Activated T-helper 2 cell treated with anti-CD3 and anti-CD28 coated beads, Interferon-gamma antibody, Interleukin-2, Interleukin-4, amounts not matched to agents 10 μg/mL and 5 μg/mL and 100 μg/mL, durations not matched to agents 14 hours and 24 hours and 36 hours (primary cell): ENCODE measurements at places on chromosomes 3 and 15. TPM values are rescaled to one million over a fixed set of nuclear protein-coding genes. Genes with fewer than 3 reads are reported as not detected.

SCN11A gene
- 0.02 TPM in 2 replicates for total RNA-seq

C3orf22 gene
- total RNA-seq = not detected in 2 replicates

PLSCR1 gene
- 54.0 and 65.1 TPM in 2 replicates for total RNA-seq

- no peak overlapping the region for H3K27ac ChIP-seq
- H3K4me1 ChIP-seq = peaks cover 7% of the 10 kb centered on the region
- H3K4me3 ChIP-seq = no peak overlapping the region
Measured at GRCh38 chr15:51755790-51756189, 4.4 kb downstream of the TMOD2 start.

DNA sequence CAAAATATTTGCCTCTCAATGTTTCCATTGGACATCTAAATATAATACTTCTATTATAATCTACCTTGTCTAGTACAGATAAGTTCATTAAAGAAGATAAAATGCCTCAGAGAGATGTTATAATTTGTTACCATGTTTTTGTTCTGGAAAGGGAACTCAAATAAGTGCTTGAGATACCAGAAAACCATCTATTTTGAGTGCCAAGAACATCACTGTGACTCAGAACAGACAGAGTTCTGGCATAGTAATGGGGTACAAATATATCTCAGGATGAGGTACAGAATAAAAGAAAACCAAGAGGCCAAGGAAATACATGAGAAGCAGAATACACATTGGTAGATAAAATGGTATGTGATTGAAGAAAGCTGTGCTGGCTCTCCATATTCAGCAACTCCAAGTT, 58.9 kb downstream of the IMPG2 start:
- DNase-seq = no peak
- H3K27me3 ChIP-seq = no peaks in the 10 kb centered on the region
- H3K27ac ChIP-seq = no peak overlapping the region
- H3K36me3 ChIP-seq = no peaks in the 10 kb centered on the region
- H3K4me3 ChIP-seq = no peak overlapping the region

- H3K27ac ChIP-seq = peak overlapping the region; percentile 44
- no peak overlapping the region for H3K4me3 ChIP-seq
- H3K36me3 ChIP-seq = peaks cover 87% of the 10 kb centered on the region
- no peak for DNase-seq
Measured at GRCh38 chr15:85718271-85718971, 76.3 kb downstream of the KLHL25 start.

GRCh38 chr15:91050128-91050455, 27.7 kb upstream of the VPS33B start:
- H3K4me3 ChIP-seq = no peak overlapping the region
- H3K36me3 ChIP-seq = no peaks in the 10 kb centered on the region
- no peak for DNase-seq
- peaks cover 20% of the 10 kb centered on the region for H3K4me1 ChIP-seq
- H3K27me3 ChIP-seq = peaks cover 35% of the 10 kb centered on the region
- H3K27ac ChIP-seq = no peak overlapping the region

KCNMB2 gene
- not detected in 2 replicates for total RNA-seq

SAMMSON gene
- total RNA-seq = not detected in 2 replicates

- DNase-seq = no peak
- H3K27me3 ChIP-seq = no peaks in the 10 kb centered on the region
Measured at GRCh38 chr3:55167586-55168317, 239.9 kb upstream of the LRTM1 start.

NAALADL2 gene
- not detected in 2 replicates for total RNA-seq

- peaks cover 82% of the 10 kb centered on the region for H3K36me3 ChIP-seq
- no peak overlapping the region for H3K27ac ChIP-seq
- DNase-seq = no peak
- no peaks in the 10 kb centered on the region for H3K27me3 ChIP-seq
- peaks cover 18% of the 10 kb centered on the region for H3K4me1 ChIP-seq
Measured at GRCh38 chr3:158127250-158128219, 17.6 kb downstream of the RSRC1 start.

SNTN gene
- not detected in 2 replicates for total RNA-seq

GRCh38 chr3:22377421-22377820, 626.4 kb upstream of the ZNF385D start:
- no peaks in the 10 kb centered on the region for H3K36me3 ChIP-seq
- no peak overlapping the region for H3K4me3 ChIP-seq
- H3K27ac ChIP-seq = no peak overlapping the region
- peaks cover 7% of the 10 kb centered on the region for H3K27me3 ChIP-seq
- DNase-seq = no peak
- H3K4me1 ChIP-seq = no peaks in the 10 kb centered on the region

- peak overlapping the region; percentile 100 for H3K27ac ChIP-seq
- H3K4me1 ChIP-seq = peaks cover 38% of the 10 kb centered on the region
- DNase-seq = peak; percentile 30
Measured at GRCh38 chr15:68819495-68820294, 1.0 kb downstream of the ANP32A start.

TUSC7 gene
- not detected in 2 replicates for total RNA-seq

DNA sequence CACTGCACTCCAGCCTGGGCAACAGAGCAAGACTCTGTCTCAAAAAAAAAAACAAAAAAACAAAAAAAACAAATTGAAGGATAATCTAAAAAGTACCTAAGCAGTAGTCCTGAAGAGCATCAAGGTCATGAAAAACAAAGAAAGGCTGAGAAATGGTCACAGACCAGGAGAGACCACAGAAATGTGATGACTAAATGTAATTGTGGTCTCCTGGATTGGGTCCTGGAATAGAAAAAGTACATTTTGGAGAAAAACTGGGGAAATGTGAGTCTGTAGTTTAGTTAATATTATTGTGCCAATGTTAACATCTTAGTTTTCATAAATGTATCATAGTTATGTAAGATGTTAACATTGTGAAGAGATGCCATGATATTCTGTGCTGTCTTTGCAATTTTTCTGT, 267.5 kb upstream of the NR2E3 start:
- no peak overlapping the region for H3K4me3 ChIP-seq
- no peaks in the 10 kb centered on the region for H3K36me3 ChIP-seq
- H3K4me1 ChIP-seq = no peaks in the 10 kb centered on the region
- DNase-seq = no peak
- H3K27me3 ChIP-seq = peaks cover 6% of the 10 kb centered on the region

DNA sequence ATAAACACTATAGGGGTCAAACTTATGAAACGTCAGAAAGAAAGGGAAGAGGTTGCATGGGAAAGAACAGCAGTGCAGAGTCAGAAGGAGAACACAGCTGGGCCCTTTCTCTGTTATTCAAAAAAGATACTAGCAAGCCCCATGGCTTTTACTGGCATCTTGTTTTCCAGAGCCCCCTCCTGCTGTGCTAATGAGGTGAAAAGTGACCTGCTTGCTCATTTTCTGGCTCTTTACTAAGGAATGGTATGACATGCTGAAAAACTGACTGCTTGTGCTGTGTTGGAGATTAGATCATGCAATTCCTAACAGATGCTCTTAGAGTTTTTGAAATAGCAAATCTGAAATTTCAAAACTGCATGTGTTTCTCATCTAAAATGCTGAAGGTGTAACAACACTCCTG, 541.6 kb upstream of the ALCAM start:
- H3K36me3 ChIP-seq = no peaks in the 10 kb centered on the region
- no peak for DNase-seq
- no peak overlapping the region for H3K27ac ChIP-seq
- no peaks in the 10 kb centered on the region for H3K27me3 ChIP-seq
- no peaks in the 10 kb centered on the region for H3K4me1 ChIP-seq

DNA sequence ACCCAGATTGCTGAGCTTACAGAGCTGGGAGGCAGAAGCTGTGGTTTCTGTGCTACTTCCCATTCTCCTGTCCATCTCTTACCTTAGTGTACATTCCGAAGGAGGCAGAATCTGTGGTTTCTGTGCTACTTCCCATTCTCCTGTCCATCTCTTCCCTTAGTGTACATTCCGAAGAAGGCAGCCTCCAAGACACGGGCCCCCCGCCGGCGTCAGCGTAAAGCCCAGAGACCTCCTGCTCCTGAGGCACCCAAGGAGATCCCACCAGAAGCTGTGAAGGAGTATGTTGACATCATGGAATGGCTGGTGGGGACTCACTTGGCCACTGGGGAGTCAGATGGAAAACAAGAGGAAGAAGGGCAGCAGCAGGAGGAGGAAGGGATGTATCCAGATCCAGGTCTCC, 11.2 kb downstream of the NUTM1 start:
- peaks cover 1% of the 10 kb centered on the region for H3K4me1 ChIP-seq
- H3K27ac ChIP-seq = no peak overlapping the region
- H3K27me3 ChIP-seq = no peaks in the 10 kb centered on the region
- H3K36me3 ChIP-seq = peaks cover 17% of the 10 kb centered on the region
- H3K4me3 ChIP-seq = no peak overlapping the region
